Suppressor macrophage treated with lipopolysaccharide for 1 hour (primary cell): ENCODE measurements at places on chromosomes 11 and 22.

GRCh38 chr11:78708388-78708787, 133.7 kb upstream of the NARS2 start:
- DNase-seq, result no peak

- DNase-seq, result peak; percentile 48
These were observed 83.1 kb upstream of the MTNR1B start for GRCh38 chr11:92886243-92886905.

DNA sequence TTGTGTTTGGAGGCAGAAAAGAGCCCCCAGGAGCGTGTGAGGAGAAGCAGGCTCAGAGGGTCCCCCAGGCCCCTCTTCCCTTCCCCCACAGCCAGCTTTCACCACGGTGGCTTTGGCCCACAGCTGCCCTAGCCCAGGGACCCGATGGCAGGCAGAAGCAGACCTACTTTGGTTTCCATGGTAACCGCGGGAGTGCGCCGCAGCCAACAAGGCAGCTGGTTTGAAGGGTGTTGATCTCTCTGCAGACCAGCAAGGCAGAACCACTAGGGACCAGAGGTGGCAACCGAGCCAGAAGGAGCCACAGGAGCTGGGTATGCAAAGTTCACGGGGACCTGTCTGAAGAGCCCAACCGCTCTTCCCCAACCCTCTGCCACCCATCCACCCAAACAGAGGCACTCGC, 69.4 kb downstream of the BUD13 start:
- DNase-seq, result no peak

DNA sequence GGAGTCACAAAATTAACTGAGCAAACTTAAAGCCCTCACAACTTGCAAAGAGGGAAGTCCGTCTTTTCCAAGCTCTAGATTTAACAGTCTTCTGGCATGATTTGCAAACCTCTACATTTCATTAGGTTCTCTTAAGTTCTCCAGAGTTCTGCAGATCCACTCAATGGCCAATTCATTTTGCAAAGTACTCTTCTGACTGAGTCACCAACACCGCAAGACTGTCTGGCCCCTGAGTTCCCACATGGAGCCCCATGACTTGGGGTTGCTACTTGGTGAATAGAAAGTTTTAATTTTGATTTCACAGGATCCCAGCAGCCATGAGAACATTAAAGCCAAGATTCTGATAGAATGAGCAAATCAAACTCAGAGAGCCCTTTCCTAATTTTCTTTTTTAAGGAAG, 134.5 kb downstream of the PLEKHA7 start:
- no peak for DNase-seq

- peak; percentile 56 for DNase-seq
These were observed 318.7 kb downstream of the BUD13 start for GRCh38 chr11:116454020-116454645.
